NCI-H774 (cell line): ENCODE measurements at places on chromosomes 4 and X.

GRCh38 chr4:11480683-11481082, 52.0 kb upstream of the HS3ST1 start:
- DNase-seq = no peak

GRCh38 chrX:75746891-75747639, 38.0 kb downstream of the MAGEE2 start:
- peak; percentile 18 for DNase-seq

DNA sequence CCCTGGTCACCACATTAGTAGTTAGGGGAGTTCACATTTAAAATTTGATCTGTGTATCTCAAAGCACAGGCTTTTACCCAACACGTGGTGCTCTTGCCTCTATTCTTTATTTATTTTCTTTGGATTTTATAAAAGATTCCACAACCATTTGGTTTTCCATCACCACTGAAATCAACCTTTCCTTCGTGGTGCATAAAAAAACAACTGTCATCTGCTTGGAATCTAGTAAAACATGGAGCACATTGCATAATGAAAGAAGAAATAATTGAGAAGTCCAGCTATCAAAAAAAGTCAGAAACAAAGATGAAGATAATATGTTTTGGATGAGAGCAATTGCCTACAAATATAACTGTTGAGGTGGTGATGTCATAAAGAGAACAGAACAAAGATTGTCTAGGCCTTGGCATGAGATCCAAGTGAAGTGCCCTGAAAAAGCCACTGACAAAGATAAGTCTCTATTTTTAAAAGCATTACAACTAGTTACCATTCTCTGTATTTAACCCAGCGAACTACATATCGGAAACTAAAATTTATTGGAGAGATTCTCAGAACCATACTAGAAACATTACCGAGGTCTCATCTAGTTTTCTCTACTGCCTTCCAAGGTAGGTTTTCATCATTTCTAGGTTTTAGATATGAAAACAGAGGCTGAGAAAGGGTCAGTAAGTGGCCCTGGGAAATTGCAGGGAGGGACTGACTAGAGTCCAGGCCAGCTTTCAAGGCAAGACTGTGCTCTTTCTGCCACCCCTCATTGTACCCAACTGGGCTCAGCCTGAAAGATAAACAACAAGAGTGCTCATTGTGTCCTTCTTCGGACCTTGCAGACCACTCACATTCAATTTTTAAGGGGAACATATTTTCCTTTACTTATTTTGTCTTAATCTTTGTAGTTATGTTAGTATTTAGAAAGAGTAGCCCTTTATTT, 127.3 kb downstream of the MAD2L1 start:
- no peak for DNase-seq

GRCh38 chr4:180852738-180853137, 1390.5 kb upstream of the TENM3 start:
- no peak for DNase-seq

GRCh38 chr4:53128706-53129357, 237.0 kb downstream of the SCFD2 start:
- no peak for DNase-seq

DNA sequence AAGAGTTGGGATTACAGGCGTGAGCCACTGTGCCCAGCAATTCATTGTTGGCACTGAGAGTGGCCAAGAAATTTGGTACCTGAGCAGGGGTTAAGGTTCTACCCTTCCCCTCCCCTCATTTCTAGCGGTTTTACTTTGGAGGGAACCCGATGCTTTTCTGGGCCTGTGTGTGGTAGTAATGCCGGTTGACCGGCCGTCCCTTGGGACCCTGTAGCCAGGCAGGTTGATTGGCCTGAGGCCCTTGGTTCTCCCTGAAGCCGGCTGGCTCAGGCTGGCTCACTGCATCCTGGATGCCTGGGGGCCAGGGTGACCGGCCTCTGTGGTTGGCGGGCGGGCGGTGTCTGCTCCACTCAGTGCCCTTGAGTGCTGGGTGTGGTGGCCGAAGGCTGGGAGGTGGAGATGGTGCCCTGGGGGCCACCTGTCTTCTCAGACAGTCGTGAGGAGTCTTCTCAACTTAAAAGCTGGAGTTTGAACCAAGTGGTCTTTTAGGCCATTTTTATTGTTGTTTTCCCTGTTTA, 45.6 kb downstream of the RGS12 start:
- no peak for DNase-seq

- no peak for DNase-seq
These were observed 31.4 kb downstream of the ANXA5 start for GRCh38 chr4:121665371-121665770.

DNA sequence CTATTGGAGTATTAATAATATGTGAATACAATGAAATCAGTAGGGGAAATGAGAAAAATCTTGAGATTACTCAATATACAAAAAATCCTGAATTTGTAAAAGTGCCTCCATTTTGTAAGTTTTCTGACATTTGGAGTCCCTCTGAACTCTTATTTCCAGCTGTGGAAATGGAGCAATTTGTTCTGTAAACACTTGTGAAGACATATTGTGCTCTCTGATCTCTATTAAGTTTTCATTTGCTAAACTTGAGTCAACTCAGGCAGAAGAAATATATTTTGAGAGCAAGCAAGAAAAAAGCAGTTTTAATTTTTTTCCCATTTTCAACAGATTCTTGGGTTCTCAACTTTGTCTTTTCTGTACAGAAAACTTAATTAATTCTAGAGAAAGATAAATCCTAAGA, 51.4 kb upstream of the PCDH18 start:
- no peak for DNase-seq

GRCh38 chr4:79034544-79034943, 95.3 kb upstream of the PAQR3 start:
- no peak for DNase-seq

DNA sequence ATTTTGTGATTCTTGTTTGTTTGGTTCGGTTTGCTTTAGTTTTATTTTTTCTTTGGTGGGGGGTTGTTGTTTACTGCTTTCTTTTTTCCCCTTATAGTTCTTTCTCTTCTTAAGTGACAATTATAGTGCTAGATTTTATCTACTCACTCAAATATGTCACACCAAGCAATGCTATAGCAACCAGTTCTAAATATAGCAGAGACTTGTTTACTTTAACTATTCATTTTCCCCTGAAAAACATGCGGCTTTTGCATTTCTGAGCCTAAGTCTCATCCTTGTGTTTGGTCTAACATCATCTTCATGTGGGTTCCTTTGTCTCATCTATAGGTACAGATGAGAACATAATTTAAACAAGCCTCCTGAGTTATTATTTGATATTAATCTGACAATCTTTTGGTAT, 676.6 kb downstream of the FAT4 start:
- DNase-seq = no peak

- no peak for DNase-seq
These were observed 51.1 kb downstream of the GPC4 start for GRCh38 chrX:133364196-133364595.

DNA sequence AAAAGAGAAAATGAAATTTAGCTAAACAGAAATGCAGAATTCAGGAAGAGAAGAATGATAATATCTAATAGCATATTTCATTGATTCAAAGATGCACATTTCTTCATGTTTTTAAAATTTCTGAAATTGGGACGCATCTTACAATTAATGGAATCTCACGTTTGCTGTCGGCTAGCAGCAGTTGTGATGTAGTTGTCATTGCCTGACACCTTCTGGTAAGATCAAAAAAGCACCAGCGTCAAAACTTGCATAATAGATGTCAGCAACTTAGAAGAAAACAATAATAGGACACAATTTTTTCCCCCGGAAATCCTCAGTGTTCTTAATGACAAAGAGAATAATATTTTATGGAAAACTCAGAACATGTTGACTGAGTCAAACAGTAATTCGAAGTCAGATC, 29.8 kb upstream of the SLC7A3 start:
- DNase-seq = no peak

DNA sequence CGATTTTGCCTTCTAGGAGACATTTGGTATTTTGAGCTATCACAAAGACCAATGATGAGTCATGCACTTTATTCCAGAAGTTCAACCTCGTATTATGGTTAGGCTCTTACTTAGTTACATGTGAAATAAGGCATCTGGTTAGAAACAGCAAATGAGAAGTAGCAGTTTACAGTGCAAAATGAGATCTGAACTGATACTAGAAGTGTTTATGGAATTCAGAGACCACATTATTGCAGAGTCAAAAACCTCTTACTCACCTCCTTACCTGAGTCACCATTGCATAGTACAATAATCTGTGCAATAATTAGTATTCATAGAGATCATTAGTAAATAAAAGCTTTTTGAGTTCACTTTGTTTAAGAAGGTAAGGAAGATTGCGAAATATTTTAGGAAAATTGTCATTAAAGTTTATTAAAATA, 38.7 kb downstream of the SEC24B start:
- no peak for DNase-seq

GRCh38 chrX:147911192-147912022, at the start of gene FMR1:
FMR1 (plus strand) TSS chrX:147911919; CDS start chrX:147912180, 261 bp downstream.
- peak; percentile 92 for DNase-seq

DNA sequence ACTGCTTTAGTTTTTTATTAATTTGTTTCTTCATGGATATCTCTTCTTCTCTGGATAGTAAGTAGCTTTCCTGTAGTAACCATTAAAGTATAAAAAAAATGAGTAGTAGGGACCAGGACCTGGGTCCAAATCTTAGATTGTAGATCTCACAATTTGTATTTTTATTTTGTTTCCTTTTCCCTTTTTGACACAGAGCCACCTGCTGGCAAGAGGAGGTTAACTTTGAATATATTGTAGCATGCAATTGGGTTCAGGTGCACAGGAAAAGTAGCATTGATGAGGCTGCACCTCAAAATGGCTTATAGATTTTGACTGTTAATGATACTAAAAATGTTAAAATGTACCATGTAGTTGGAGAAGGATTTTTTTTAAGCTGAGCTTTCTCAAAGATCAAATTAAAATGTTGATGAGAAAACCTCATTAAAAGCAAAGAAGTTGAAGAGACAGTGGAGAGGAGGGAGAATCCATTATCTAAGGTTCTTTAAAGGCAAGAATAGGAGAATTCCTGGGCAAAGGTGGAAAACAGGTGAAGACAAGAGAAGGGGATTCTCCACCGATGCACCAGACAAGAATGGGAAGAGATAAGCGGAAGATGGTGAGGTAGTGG, 48.3 kb upstream of the HPGDS start:
- DNase-seq = no peak

GRCh38 chr4:113232194-113232593, 182.7 kb downstream of the ANK2 start:
- DNase-seq = no peak

DNA sequence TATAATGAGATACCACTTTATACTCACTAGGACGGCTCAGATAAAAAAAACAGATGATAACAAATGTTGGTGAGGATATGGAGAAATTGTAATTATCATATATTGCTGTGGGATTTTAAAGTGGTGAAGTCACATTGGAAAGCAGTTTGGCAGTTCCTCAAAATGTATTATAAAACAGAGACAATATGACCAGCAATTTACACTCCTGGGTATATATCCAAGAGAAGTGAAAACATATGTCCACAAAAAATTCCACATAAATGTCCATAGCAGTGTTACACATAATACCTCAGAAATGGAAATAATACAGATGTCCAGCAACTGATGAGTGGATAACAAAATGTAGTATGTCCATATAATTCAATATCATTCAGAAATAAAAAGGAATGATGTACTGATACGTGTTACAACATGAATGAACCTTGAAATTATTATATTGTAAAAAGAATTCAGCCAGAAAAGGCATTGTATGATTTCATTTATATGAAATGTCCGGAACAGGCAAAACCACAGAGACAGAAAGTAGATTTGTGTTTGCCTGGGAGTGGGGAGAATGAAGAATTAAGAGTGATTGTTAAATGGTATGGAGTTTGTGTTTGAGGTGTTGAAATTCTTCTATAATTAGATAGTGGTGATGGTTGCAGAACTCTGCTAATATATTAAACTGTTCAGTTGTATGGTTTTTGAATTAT, 220.9 kb downstream of the SLC7A11 start:
- no peak for DNase-seq

- no peak for DNase-seq
These were observed 205.3 kb upstream of the GEMIN8 start for GRCh38 chrX:14235004-14235403.

DNA sequence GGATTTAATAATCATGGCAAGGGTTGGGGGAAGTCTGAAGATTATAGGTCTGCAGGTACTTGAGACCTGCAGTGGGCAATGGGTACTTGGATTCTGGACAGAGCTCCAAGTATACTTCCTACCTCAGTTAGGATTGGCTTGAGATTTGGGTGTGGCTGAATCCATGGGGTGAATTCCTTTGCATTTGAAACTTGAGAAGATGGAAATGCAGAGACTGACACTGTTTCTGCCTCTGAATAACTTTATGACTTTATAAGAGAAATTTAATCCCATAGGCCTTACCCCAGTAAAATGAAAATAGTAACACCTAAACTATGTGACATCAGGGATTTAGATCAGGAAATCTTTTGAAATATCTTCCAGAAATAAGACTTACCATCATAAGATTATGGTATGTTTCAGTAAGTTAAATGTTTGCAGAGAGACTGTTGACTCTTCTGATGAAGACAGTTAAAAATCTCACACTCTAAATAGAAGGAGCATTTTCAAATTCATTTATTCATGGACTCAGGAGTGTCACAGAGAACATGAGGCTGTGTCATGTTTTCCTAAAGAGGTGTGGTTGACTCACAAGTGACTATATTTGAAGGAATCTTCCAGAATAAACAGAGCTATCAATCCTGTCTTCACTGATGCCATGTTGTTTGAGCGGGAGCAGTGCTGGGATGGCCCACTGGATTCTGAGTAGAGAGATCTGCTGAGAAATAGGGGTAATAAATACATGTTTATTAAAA, 513.5 kb upstream of the NR3C2 start:
- DNase-seq = no peak

DNA sequence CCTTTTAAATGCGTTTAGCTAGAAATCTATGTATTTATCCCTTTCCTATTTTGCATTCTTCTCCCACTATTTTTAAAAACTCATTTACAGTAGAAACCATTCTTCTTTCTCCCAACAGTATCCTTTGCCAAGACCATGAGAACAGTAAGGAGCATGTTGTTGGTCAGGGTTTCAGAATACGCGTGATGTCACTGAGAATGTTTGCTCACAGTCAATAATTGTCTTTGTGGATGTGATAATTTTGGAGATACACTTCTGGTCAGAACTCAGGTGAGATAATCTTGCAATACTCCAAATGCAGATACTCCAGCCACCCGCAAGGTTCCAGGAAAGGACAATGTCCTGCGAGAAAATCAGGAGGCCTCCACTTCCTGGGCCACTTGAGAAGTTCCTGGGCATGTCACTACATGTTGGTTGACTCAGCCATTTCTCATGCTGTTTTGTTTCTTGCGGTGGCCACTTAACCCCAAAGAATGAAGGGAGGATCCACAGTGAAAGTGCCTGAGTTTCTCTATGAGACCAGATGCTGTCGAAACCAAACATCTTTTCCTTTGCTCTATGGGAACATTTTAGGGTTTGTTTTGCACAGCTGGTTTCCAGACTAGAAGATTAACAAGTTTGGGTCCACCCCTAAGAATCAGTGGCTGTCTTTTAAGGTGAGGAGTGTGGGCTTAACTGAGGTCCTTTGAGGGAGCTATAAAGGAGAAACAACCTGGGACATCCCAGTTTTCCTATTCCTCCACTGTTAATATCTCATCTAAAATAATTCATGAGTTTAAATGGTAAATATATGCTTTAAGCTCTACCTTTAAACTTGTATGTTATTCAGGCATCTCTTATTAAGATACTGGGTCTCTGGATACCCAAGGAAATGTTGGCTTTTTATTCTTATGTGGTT, 116.0 kb downstream of the SOWAHB start:
- DNase-seq = no peak
